ENCODE measurements at places on chromosomes 1 and 21.
A peak's percentile ranks its signal among the peaks of the same experiment; 100 is the strongest.

GRCh38 chr1:66539491-66539890 lies 5.5 kb downstream of the SGIP1 start:
- no peak for DNase-seq

DNA sequence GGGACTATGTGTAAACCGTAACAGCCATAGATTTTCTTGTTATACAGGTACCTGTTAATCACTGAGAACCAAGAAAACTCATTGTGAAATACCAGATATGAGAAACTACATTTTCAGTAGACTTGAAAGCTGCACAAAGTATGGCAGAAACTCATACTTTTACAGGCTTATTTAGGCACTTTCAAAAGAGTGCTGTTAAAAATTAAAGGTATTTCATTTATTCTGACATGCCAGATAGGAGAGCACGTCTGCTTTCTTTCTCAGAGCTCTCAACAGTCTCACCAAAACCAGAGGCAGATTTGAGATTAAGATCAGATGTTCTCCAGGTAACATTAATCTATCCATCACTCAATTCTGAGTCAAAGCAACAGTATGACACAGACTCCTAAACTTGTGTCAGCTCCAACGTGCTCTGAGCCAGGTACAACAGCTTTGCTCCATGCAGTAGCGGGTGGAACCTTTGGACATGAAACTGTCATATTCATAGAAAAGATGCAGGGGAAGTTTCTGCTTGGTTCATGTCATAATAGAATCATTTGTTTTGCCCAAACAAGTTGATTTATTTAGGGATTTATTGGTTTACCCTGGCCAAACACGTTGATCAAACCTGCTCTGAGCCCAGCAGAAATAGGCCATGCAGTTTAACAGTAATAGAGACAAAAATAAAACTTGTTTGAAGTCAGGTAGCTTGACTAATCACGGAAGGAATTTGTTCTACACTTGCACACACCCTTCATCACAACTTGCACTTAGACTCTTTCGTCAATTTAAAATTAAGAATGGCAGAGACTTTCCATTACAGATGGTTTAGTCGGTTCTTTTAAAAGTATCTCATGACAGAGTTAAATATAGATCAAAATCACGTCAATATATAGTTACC lies 20.8 kb upstream of the TSNAX start:
- DNase-seq, result no peak

DNA sequence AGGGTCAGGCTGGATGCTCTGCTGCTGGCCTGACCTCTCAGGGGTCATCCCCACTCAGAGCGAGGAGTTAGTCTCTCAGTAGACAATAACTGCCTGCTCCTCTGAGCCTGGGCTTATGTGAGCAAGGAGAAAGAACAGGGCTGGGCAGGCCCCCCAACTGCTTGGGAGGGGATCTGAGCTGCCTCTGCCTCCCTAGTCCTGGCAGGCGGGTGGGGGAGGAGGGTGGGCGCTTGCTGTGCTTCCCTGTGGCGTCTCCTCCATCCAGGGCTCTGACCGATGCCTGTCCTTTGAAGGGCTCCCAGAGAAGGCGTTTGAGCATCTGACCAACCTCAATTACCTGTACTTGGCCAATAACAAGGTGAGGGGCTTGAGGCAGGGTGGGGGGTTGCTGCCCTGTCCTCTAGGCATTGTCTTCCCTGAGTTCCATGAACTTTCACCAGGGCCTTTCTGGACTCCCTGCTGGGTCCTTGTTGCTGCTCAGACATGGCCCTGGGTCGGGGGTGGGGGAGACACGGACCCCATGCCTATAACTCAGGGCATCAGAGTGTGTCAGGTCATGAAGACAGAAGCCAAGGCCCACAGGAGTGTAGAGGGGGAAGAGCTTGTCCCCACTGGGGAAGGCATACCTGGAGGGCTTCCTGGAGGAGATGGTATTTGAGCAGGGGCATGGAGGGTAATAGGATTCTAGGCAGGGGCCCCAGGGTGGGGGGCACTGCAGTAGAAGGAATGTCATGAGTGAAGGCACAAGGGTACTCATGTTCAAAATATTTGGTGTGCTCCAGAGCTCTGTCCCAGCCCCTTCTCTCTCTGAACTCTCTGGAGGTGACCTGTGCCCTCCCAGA lies 12.5 kb downstream of the PODN start:
- peak; percentile 42 for DNase-seq

- no peak for DNase-seq
These were observed 360.8 kb downstream of the LMO4 start for GRCh38 chr1:87689487-87689886.

GRCh38 chr1:18723701-18724411 lies 93.2 kb downstream of the PAX7 start:
- no peak for DNase-seq

DNA sequence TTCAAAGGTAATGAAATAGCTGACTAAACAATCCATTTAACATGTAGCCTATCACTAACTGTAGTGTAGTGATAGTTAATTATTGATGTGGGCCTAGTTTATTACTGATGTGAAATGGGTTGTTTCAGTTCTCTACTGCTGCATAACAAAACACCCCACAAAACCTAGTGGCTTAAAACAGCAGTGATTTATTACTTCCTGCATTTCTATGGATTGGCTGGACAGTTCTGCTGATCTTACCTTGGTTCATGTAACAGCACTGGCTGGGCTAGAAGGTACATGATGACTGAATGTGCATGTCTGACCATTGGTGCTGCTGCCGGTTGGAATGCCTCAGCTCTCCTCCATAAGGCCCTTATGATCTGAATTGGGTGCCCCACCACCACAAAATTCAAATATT lies 5.4 kb upstream of the ABL2 start:
- DNase-seq, result no peak

DNA sequence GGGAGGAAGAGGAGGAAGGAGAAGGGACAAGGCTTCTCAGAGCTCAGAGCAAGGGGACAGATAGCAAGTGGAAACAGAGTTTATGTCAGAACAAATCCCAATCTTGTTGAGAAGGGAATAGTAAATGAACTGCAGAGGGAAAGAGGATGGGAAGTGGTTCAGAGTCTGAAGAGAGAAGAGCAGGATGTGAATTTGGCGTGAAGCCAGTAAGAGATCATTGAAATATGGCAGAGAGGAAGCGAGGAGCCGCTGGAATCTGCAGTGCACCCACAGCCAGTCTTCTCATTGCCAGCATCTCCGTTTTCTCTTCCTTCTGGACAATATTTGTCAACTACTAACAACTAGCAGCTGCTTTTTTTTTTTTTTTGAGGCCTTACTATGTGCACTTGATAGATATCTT lies 19.1 kb downstream of the OLFML3 start:
- DNase-seq, result no peak

DNA sequence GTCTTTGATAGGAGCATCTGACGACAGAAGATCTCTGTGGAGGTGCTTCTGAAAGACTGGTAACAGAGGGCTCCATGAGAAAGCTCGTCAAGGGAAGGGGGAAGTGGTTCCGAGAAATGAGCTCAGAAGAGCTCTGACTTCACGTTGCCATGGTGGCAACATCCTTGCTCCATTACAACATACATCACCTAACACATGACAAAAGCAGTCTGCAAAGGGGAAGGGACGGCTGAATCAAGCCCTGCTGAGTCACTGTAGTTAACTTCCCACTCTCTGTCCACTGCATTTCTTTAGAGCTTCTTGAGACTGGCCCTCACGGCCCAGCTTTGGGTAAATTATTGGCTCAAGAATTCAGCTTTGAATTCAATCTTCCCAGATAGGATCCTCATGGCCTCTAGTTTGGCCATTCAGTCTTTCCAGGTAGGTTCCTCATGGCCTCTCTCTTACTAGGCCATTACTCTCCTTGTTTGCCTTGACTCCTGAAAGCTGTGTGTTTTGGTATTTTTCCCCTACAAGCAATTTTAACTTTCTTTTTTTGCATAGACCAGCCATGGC lies 88.0 kb upstream of the ZNF648 start:
- peak; percentile 73 for DNase-seq

DNA sequence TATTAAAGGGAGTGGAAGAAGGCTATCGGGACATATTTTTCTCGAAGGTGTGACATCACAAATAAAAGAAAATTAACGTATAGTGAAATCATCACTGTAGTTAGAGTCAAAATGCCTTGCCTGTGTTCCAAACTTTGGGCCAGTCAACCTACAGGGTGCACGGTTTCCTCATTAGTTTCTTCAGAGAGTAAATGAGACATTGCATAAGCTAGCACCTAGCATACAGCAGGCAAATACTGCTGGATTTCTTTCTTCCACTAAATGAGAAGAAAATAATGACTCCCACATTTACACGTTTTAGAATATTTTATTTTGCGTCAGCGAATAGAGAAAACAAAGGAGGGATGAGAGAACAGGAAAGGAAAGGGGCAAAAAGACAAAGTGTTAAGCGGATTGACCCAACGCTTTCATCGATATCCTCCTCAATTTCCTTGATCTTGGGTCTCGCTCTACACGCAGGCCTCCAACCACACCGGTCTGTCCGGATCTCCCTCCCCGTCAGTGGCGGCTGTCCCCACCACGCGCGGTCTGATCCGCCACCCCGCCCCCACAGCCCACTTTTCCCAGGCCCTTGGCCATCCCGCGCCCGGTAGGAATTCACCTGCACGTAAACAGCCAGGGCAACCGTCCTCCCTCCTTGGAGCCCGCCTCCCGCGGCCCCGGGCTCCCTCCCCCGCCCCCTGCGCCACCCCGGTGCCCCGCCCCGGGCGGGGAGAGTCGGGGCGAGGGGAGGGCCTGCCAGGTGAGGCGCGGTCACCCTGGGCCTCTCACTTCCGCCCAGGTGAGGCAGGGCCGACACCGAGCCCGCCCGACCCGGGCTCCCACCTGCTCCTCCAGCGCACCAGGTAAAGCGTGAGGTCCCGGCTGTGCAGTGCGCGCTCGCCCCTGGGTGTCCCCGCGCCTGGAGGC lies at the start of gene PATJ:
Gene PATJ (plus strand): TSS at position 770 of the 909 bp plus-strand sequence. CDS start 20,413 bp downstream, outside the sequence.
- peak; percentile 87 for DNase-seq

DNA sequence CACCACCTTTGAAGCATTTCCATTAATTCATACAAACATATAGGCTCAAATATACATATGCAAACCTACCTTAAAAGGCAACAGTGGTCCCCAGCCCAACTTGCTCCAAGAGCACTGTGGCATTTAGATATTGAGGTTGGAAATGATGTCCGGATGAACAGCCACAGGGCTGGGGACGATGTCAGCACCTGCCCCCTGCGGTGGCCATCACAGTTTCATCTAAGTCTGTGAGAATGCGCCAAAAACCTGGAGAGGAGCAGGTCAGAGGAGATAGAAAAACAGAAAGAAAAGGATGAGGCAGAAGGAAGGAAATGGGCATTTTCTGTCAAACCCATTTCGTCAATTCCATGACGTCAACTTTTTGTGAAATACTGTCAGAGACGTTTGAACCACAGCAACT lies 67.4 kb downstream of the TIAM1 start:
- DNase-seq, result no peak

DNA sequence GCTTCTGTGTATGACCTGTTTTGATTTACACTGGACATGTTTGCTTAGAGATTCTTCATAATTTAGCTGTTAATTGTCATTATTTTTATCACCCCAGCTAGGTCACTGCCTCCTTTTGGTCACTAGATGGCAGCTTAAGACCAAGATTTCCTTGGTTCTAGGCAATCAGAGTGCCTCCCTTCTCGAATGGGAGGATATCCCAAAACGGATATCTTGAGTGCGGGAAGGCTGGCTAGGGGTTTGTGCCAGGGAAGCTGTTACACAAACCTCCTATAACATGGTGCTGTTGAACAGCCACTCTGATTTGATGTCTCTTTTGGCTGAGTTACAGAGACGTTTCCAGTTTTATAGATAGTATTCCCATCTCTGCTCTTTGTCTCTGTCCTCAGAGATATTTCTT lies 283.5 kb downstream of the S1PR1 start:
- no peak for DNase-seq

DNA sequence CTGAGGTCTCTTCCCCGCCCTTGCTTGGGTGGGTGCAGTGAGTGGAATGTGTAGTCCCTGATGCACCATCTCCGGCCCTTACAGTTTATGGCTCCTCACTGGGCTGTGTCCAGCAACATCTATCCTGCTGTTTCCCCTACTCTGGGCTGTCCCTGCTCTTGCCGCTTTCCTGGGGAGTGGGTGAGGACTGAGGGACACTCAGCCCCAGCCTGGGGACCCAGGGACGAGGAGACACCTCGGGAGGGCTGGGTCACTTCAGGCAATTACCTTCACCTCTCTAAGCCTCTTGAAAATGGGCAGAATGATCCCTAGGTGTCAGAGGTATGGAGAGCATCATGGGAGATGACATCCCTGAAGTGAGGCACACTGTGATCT lies 13.6 kb upstream of the LRP8 start:
- DNase-seq, result no peak

DNA sequence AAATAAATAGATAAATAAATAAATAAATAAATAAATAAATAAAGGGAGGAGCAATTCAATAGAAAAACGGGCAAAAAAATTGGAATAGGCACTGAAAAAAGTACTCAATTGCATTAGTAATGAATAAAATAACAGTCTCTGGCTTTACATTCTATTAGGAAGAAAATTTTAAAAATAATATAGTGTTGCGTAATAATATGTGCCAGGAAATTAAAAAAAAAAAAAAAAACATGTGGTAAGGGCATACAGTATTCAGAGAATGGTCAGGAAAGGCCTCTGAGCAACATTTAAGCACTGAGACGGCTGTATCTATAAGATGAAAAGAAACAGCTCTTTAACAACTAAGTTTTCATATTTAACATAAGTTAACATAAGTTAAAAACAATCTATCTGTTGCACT lies 48.7 kb upstream of the GLIS1 start:
- DNase-seq, result no peak

DNA sequence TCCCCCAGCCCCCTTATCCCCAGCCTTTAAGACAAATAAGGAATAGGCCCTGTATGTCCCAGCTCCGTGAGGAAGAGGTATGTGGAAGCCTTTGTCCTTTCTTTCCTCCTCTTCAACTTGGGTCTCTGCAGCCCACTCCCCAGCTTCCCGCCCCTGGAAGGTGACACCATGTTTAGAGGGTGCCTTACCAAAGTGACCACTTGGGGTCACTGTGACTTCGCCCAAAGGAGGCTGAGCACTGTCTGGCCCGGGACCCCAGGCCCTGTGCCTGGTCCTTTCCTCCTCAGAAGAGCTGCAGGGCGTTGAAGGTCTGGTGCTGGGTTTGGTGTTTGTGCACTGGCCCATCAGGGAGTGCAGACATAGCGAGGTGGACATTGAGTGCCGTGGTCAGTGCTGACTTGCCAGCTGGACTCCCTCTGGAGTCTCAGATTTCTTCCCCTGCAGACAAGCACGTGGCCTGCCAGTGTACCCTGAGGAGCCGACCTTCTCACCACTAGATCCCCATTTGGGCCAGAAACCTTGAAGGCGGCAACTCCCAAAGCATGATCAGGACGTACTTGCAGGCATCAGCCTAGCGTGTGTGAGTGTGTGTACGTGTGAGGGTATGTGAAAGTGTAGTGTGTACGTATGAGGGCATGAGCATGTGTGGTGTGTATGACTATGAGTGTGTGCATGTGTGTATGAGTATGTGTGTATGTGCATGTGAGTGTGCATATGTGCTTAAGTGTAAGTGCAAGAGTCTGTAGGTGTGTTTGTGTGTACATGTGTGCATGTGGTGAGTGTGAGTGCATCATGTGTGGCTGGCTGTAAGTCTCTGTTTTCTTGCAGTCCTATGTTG lies 181.4 kb upstream of the KIAA0040 start:
- no peak for DNase-seq

All from aorta (tissue), 5 donors.